HEK293T (cell line): ENCODE measurements at places on chromosomes 7 and 10.
A peak's percentile ranks its signal among the peaks of the same experiment; 100 is the strongest.

DNA sequence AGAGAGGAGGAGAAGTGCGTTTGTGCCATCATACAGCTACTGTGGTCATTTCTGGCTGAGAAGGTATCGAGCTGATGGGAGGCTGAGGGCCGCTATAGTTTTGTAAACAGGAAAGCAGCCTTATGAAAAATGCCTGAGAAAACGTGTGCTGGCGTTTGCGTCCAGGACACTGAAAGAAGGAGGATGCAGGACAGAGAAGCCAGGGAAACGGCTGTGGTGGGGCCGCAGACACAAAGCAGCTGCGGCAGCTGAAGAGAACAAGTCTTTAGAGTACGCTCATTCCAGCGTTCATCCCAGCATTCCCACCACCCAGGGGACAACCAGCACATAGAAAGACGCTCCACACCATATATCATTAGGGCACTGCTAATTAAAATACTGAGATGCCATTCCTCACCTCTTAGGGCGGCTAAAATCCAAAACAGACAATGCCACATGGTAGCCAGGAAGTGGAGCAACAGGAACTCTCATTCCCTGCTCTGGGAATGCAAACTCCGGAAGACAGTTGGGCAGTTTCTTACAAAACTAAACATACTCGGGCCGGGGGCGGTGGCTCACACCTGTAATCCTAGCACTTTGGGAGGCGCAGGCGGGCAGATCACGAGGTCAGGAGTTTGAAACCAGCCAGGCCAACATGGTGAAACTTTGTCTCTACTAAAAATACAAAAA is 18.4 kb downstream of the GNA12 start:
- DNase-seq = no peak

DNA sequence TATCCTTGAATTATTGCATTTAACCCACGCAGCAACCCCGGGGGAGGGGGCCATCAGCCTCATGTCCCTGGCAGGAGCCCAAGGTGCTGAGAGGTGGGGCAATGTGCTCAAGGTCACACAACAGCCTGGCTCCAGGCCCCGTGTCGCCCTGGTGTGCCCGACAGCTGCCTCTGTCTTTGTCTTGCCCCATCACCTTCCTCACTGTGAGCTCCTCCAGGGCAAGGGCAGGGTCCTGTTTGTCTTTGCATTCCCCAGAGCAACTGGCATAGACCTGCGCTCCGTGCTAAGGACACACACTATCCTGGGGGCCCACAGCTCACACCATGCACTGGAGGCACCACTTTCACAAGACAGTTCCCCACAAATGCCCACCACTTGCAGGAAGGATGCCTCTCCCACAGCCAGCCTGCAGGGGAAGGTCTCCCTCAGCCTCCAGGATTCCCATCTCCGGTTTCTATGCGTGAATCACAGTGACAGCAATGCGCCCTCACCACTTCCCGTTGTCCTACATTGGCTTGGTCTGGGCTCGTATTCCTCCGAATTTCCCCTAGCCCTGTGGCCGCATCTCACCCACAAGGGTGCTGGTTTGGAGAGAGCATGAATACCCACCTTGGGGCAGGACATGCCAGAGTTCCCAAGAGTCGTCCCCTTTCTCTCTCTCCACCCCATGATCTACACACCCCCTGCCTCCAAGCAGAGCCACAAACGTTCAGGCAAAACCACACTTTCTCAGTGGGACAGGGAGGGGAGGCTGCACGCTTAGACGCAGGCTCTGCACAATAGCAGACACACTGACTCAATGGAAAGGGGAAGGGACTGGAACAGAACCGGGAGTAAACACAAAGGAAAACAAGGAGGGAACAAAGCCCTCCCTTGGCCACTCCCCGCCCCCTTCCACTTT is 10.3 kb downstream of the ITPRIP start:
- DNase-seq = no peak

DNA sequence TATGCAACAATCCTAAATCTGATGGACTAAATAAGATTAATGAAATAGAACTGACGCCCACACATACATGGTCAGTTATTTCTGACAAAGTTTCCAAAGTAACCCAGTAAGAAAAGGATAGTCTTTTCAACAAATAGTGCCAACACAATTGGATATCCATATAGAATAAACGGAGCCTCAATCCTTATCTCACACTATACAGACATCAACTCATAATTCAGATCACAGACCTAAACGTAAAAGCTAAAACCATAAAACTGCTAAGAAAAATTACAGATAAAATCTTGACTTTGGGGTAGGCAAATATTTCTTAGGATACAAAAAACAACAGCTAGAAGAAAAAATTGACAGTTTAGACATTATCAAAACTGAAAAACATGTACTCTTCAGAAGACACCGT is 8.5 kb downstream of the CACUL1 start:
- DNase-seq = no peak

DNA sequence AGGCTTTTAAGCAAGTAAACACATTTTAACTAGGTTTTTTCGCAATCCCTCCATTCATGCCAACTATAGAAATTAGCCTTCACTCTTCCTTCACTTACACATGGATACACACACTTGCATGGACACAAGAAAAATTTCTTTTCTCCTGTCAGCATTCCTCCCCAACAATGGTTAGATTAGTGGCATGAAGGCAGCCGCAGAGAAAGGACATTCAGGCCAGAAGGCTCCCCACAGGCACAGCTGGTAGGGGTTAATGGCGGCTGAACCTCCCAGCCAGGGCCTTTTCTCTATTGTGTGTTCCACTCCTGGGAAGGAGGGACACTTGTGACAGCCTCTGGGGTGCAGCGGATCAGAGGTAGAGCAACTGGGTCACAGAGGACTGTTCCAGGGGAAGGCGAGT is 255.0 kb upstream of the SP8 start:
- DNase-seq = no peak

DNA sequence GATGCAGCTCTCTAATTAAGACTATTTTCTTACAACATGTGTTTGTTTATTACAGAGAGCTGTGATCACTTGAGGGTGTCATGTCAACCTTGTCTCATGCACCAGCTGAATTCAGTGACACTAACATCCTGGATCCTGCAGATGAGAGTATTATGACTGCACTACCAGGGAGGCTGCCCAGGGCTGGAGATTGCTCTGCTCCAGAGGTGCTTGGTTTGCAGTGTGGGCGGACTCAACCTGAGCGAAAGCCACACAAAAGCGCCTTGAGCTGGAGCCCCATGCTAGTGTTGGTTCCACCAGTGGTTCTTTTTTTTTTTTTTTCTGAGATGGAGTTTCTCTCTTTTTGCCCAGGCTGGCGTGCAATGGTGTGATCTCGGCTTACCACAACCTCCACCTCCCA is 33.8 kb upstream of the ATXN7L1 start:
- DNase-seq = no peak

DNA sequence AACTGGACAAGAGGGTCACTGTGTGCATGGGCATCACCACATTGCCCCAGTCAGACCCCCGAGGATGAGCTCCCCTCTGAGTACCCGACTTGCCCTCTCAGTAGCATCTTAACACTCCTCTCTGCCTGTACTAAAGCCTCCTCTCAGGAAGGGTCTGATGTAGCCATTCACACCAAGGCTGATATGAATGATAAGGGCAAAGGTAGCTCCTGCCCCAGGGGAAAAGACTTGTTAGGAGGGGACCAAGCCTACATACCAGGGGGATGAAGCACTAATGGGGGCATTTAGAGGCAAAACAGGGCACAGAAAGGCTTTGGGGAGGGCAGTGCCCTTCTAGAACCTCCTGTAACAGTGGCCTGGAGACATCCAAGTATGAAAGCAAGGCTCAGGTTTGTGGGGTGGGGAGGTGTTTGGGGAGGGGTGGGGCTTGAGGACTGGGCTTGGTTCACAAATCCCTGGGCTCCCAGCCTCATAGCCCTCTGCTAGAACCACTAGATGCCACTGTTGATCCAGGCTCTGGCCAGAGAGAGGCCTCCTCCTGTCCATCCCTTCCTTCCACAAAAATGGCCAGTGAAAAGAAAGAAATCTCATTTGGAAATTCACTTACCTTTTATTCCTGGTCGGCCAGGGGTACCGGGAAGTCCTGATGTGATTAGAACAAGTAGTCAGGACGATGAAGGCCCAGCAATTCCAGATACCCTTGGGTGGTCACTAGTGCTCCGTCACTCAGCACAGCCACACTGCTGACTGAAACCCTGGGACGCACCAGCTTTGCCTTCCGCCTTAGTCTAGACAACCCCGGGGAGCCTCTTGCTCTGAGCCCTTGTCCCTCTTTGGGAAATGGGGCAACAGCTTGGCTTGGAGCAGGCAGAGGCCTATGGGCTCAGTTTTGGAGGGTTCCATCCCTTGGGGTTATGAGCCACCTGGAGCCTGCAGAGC is 40.3 kb downstream of the COL17A1 start:
- peak; percentile 72 for DNase-seq

GRCh38 chr7:107767391-107767790 is 23.4 kb downstream of the CBLL1 start:
- no peak for DNase-seq

- DNase-seq = no peak
Measured at GRCh38 chr7:77352665-77353406, 63.3 kb downstream of the GSAP start.

- no peak for DNase-seq
Measured at GRCh38 chr7:119931230-119931824, 341.6 kb upstream of the KCND2 start.

GRCh38 chr10:100930368-100930767 is 17.6 kb downstream of the SLF2 start:
- no peak for DNase-seq

GRCh38 chr7:123131961-123132360 is 67.8 kb downstream of the SLC13A1 start:
- DNase-seq = no peak
